ENCODE measurements at places on chromosomes 2 and 18.

DNA sequence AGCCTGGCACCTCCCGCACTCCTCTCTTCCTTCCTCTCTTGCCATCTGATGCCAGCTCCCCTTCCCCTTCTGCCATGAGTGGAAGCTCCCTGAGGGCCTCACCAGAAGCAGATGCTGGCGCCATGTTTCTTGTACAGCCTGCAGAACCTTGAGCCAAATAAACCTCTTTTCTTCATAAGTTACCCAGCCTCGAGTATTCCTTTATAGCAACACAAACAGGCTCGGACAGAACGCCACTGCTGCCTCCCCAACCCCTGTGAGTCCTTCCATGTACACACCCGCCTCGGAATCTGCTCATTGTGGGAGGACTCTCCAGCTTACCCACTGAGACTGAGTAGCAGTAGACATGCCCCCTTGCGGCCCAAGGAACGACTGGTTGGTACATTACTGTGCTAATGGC lies 8.3 kb upstream of the RPS7 start:
- DNase-seq = no peak

DNA sequence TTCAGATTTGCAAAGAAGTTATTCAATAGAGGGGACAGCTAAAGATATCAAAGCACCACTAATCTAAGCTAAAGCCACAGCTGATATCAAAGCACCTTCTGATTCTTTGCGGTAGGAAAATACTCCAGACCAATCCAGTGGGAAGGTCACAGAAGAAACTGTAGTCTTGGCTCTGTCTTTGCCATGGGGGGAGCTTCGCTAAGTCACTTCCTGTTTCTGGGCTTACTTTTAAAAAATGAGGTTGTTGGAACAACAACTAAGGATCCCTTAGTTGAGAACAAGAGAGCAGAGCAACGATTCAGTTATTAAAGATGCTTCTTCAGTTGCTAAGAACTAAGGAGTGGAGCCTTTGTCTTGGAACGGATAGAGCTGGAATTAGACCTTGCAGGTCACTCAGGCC lies 12.2 kb downstream of the LPIN1 start:
- no peak for DNase-seq

DNA sequence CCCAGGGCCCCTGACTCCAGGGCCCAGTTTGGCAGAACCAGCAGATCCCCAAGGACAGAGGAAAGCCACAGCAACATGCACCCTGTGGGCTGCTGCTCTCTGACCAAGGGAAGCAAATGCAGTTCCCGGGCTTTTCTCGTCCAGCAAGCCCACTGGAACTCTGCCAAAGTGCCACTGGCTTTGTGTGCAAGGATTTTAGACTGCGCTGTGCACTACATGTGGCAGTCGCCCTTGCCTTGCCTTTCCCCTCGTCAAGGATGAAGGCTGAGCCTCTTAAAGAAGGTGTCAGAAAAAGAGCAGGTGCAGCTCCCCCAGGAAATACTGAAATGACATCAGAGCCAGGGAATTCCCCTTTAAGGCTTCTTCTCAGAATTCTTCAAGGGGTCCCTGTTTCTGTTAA lies 199.2 kb downstream of the TFCP2L1 start:
- no peak for DNase-seq

DNA sequence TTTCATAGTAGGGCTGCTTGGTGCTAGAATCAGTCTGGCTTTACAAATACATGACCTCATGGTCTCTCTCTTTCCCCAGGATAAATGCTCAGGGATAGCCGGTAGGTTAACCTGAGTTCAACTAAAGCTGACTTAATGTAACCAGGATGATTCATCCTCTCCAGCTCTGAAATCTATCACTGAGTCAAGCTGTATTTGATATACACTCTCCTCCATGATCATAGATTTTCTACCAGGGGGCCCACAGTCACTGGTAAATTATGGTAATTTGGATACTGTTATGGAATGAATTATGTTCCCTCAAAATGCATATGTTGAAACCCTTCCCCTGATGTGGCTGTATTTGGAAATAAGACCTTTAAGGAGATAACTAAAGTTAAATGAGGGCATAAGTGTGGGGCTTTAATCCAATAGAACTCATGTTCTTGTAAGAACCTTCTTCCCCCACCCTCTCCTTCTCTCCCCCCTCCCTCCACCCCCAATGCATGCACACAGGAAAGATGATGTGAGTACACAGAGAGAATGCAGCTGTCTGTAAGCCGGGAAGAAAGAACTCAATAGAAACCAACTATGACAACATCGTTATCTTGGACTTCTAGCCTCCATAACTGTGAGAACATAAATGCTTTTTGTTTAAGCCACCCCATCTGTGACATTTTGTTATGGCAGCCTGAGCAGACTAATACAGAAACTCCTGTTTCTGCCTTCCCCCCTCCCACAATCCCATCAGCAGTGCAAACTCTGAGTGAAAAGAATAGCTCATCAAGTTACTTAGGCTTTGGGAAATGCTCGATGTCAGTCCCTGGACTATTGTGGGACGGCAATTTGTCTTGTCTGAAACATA lies 134.9 kb upstream of the KYNU start:
- DNase-seq = no peak

DNA sequence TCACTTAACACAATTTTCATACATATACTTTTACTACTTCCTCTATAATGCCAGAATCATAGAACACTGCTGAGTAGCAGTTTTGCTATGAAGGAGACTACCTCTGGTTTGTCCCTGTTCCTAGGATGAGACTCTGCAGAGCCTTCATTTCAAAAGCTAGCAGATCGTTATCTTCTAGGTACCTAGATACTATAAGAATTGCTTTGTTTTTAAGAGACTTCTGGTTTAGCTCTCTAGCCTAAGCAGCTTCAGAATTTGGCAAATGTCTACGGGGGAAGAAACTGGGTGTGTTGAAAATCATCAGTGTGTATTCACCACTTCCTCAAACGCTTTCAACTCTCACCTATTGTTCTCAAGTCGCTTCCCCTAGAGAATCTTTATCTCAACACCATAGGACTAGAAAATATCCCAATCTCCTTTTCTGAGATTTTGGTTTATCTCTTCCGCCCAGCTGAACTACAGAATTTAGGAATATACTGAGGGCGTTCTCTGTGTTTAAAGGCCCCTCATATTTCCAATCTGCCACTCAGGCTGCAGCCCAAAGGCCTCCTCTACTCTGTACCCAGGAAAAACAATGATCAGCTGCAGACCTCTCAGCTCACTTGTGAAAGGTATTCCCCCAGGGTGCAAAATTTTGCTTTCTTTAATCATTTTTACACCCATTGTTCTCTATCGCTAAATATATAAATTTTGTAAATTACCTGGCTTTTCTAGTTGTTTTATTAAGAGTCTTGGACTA lies 28.7 kb downstream of the SMAD2 start:
- DNase-seq = peak; percentile 10

Data from hematopoietic multipotent progenitor cell treated with erythropoietin and hydrocortisone succinate and interleukin-3 and kit ligand, for 8 days (in vitro differentiated cells).